Keratinocyte (primary cell): ENCODE measurements at places on chromosomes 13 and 19.
A peak's percentile ranks its signal among the peaks of the same experiment; 100 is the strongest.

DNA sequence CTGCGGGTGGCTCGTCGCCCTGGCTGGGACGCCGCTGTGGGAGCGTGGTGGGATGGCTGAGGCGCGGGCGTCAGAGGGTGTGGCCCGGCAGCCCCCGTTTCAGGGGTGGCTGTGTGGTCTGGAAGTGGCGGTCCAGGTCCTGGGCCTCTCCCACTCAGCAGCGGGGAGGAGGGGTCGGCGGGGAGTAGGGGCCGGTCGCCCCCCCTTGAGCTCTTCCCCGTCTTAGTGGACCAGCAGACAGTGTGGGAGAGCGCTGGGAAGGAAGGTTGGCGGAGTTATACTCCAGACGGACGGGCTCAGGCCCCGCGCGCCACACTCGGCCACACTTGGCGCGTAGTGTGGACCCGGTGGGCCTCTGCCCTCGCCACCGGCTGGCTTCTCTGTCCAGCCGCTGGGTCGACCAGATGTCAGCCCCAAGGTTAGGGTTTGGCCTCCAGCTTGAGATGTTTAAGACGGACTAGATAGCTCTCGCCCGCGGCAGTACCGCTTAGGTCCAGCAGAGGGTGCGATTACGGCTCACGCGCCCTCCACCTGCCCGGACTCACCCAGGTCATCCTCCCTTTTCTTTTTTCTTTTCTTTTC, 21.7 kb upstream of the ZNF429 start:
- DNase-seq: no peak
- no peaks in the 10 kb centered on the region for H3K36me3 ChIP-seq
- no peaks in the 10 kb centered on the region for H3K4me1 ChIP-seq
- H3K4me3 ChIP-seq: no peak overlapping the region
- H3K27me3 ChIP-seq: no peaks in the 10 kb centered on the region

DNA sequence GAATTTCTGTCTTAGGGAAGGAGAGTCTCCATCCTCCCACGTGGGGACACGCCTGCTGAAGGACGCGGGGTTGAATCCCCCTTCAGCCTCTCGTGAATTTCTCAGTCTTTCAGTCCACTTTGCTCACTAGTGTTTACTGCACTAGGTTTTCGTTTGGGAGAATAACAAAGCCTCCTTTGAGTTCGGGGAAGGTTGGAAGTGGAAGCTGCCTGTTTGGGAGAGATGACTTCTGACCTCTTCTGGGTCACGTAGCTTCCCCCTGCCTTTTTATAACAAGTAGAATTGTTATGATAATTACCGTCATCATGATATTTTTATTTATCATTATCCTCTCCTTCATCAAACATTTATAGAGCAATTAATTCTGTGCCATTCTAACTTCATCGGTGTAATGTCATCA, 60.7 kb downstream of the ATP11A start:
- no peak overlapping the region for H3K27ac ChIP-seq
- H3K4me3 ChIP-seq: no peak overlapping the region
- DNase-seq: no peak
- no peaks in the 10 kb centered on the region for H3K4me1 ChIP-seq

- H3K27ac ChIP-seq: peak overlapping the region; percentile 97
- peak; percentile 96 for DNase-seq
- peaks cover 33% of the 10 kb centered on the region for H3K4me1 ChIP-seq
- H3K36me3 ChIP-seq: peaks cover 24% of the 10 kb centered on the region
- H3K27me3 ChIP-seq: no peaks in the 10 kb centered on the region
- peak overlapping the region; percentile 31 for H3K4me3 ChIP-seq
Measured at GRCh38 chr19:14519860-14520407, 1.7 kb upstream of the DNAJB1 start.

DNA sequence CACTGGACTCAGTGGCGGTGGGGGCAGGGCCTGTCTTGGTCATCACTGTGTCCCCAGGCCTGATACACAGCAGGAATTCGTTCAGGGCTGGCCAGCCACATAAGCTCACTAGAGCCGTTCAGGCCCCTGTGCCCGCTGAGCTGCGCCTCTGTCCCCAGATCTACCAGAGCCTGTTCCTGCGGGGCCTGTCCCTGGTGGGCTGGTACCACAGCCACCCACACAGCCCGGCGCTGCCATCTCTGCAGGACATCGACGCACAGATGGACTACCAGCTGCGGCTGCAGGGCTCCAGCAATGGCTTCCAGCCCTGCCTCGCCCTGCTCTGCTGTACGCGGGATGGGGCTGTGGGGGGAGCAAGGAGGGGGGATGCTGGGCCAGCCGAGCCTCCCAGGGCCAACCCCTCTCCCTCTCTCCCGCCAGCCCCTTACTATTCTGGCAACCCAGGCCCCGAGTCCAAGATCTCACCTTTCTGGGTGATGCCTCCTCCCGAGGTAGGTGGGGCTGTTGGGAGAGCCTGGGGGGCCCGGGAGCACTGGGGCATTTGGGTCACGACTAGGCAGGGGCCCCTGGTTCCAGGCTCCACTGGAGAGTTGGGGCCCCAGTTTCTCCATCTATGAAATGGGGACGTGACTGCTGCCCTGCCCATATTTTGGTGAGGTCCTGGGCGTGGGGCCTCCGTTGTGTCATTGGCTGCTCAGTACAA, 13.9 kb downstream of the MPND start:
- no peak overlapping the region for H3K27ac ChIP-seq
- H3K27me3 ChIP-seq: no peaks in the 10 kb centered on the region
- DNase-seq: no peak
- H3K4me3 ChIP-seq: no peak overlapping the region
- peaks cover 10% of the 10 kb centered on the region for H3K36me3 ChIP-seq

GRCh38 chr13:99072941-99073340, 95.1 kb upstream of the DOCK9 start:
- no peak overlapping the region for H3K4me3 ChIP-seq
- no peak overlapping the region for H3K27ac ChIP-seq
- DNase-seq: no peak
- H3K4me1 ChIP-seq: peaks cover 2% of the 10 kb centered on the region

- H3K27ac ChIP-seq: peak overlapping the region; percentile 76
- H3K36me3 ChIP-seq: no peaks in the 10 kb centered on the region
- peaks cover 27% of the 10 kb centered on the region for H3K4me1 ChIP-seq
Measured at GRCh38 chr13:114064450-114065140, 67.8 kb downstream of the RASA3 start.

- no peaks in the 10 kb centered on the region for H3K4me1 ChIP-seq
- H3K4me3 ChIP-seq: no peak overlapping the region
- no peaks in the 10 kb centered on the region for H3K27me3 ChIP-seq
- H3K27ac ChIP-seq: no peak overlapping the region
- DNase-seq: no peak
- no peaks in the 10 kb centered on the region for H3K36me3 ChIP-seq
Measured at GRCh38 chr13:104757712-104758111, 1691.5 kb upstream of the SLC10A2 start.

DNA sequence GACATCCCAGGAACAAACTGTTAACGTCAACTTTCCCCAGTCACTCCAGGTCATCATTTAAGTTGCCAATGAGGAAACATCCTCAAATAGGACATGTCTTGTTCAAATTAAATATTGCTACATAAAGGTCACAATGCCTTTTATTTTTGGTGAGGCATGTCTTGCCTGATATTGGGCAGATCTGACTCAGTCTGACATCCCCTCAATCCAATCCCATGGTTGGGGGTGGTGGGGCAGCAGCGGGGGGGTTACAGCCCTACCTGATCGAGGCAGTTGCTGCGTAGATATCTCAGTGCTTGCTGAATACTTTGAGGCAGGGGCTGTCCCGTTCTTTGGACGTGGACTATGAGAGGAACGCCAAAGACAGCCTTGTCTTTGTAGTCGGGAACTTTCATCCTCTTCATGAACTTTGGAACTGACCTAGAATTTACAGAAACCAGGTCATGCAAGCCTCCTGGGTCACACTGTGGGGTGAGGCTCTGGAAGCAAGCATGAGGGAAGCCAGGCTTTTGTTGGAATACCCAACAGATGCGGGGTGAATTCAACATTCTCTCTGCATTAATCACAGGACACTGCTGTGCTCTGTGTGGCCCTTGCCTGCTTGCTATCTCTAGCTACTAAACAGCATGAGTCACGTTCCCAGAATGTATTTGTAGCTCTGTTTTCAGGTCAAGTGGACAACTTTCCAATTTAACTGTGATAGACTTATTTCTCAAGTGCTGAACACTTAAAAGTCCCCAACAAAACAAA, 109.8 kb downstream of the KL start:
- peak; percentile 76 for DNase-seq
- H3K4me1 ChIP-seq: peaks cover 27% of the 10 kb centered on the region
- H3K27ac ChIP-seq: peak overlapping the region; percentile 78
- peaks cover 32% of the 10 kb centered on the region for H3K36me3 ChIP-seq
- no peaks in the 10 kb centered on the region for H3K27me3 ChIP-seq
